ENCODE measurements at places on chromosomes 3 and 15.

GRCh38 chr15:62561571-62561970 lies 396.5 kb upstream of the C2CD4B start:
- DNase-seq: no peak

- DNase-seq: no peak
Observed at GRCh38 chr3:127106456-127106855, 86.5 kb upstream of the PRR23E start.

- DNase-seq: no peak
Observed at GRCh38 chr15:66298803-66299251, 5.5 kb downstream of the DIS3L start.

- DNase-seq: no peak
Observed at GRCh38 chr15:35671197-35671596, 125.2 kb upstream of the DPH6 start.

GRCh38 chr3:49004352-49005302 lies 2.6 kb upstream of the WDR6 start:
- no peak for DNase-seq

GRCh38 chr3:152155246-152156020 lies 113.3 kb upstream of the MBNL1 start:
- DNase-seq: no peak

- no peak for DNase-seq
Observed at GRCh38 chr15:101372149-101372577, 77.1 kb upstream of the SNRPA1 start.

- no peak for DNase-seq
Observed at GRCh38 chr15:99965376-99965775, 232.1 kb upstream of the LYSMD4 start.
